ENCODE measurements at places on chromosomes 3 and 15. TPM values are rescaled to one million over a fixed set of nuclear protein-coding genes. Genes with fewer than 3 reads are reported as not detected.
A peak's percentile ranks its signal among the peaks of the same experiment; 100 is the strongest.

LRRC31 gene
- not detected for total RNA-seq

ANKRD63 gene
- total RNA-seq: not detected

ENTPD3 gene
- 11.5 TPM for total RNA-seq

CCK gene
- total RNA-seq: not detected

PLCL2 gene
- 0.37 TPM for total RNA-seq

HTR3E gene
- total RNA-seq: not detected

EBLN2 gene
- total RNA-seq: 4.5 TPM

GCSAM gene
- total RNA-seq: 1.5 TPM

ARGFX gene
- total RNA-seq: not detected

SH2D7 gene
- total RNA-seq: not detected

EPHB3 gene
- total RNA-seq: 45.2 TPM

GOLGA8H gene
- 0.17 TPM for total RNA-seq

GRCh38 chr15:85725019-85725418 is 69.7 kb downstream of the KLHL25 start:
- DNase-seq: no peak

DNA sequence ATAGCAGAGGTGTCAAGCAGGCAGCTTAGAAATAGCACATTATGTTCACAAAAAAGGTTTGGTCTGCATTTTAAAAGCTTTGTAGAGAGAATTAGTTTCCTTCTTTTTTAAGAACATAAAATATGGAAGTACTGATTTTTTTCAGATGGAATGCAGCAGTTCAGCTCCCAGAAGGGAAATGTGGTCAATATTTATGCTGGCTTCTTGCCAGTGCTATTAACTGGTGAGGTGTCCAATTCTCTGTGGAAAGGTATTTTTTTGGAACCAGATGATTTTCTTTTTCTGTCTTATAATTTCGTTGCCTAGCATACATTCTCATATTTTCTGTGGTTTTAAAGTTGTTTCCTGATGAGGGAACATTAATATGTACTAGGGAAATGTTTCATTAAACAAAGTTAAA is 211.4 kb upstream of the ZNF385D start:
- no peak for DNase-seq

GRCh38 chr3:150149651-150150051 is 179.0 kb upstream of the PFN2 start:
- DNase-seq: peak; percentile 40

GRCh38 chr15:80464951-80465625 is 60.9 kb downstream of the ARNT2 start:
- no peak for DNase-seq

GRCh38 chr3:43537225-43537624 is 84.6 kb downstream of the ANO10 start:
- no peak for DNase-seq

GRCh38 chr3:95775486-95776094 is 1038.8 kb upstream of the EPHA6 start:
- no peak for DNase-seq

GRCh38 chr15:32670623-32671022 is 29.1 kb downstream of the SCG5 start:
- DNase-seq: no peak

GRCh38 chr3:134253475-134254226 is 3.0 kb upstream of the RYK start:
- DNase-seq: peak; percentile 28

GRCh38 chr15:50993598-50993997 is 85.1 kb downstream of the AP4E1 start:
- peak; percentile 26 for DNase-seq

DNA sequence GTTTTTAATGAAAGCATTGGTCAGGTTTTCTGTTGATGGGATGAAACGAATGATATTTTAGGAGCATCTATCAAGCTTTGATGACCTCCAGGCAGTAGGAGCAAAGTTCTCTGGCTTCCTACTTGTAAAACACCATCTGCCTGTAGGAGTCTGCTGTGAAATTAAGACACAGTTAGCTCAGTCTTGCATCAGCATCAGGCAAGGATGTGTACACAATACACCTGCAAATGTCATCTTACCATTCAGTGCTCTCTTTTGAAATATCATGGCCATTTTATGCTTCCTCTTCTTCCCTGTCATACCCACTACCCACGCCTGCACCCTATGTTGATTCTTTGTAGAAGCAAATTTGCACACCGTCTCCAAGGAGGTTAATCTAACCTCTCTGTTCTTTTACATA is 38.2 kb downstream of the B3GALNT1 start:
- no peak for DNase-seq

GRCh38 chr15:77503240-77503639 is 82.6 kb downstream of the HMG20A start:
- peak; percentile 24 for DNase-seq

- peak; percentile 11 for DNase-seq
These were observed 47.0 kb upstream of the PPIB start for GRCh38 chr15:64209680-64210334.

- DNase-seq: no peak
These were observed 17.5 kb downstream of the GASK1A start for GRCh38 chr3:42996633-42997075.

GRCh38 chr3:66618066-66618465 is 117.2 kb upstream of the LRIG1 start:
- no peak for DNase-seq

DNA sequence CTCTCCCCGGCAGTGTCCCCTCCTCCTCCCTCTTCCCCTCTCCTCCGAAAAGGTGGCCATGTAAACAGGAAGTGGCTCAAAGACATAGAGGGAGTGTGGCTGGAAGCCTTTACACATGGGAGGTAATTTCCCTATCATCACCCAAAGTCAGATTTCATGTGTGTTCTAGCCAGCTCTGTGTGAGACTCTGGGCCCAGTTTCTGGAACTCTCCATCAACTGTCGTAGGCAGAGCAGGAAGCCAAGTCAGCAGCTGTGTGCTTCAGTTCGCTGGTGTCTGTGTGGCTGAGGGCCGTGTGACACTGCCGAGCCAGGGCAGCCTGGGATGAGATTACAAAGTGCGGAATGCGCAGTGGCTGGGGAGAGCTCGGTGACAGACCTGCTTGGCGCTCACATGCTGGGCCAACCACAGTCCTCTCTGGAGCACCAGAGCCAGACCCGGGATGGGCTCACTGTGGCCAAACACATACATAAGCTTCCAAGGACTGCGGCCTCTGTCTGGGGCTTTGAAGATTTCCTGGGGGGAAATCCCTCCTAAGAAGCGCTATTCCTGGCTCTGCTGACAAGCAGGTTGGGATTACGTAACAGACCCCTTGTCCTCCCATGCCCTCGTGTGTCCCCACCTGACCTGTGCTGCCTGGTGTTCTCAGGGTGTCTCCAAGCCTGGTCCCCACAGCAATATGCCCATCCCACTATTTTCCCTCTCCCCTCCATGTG is 50.7 kb downstream of the UMPS start:
- no peak for DNase-seq

GRCh38 chr3:106533788-106534160 is 665.0 kb upstream of the CBLB start:
- no peak for DNase-seq

DNA sequence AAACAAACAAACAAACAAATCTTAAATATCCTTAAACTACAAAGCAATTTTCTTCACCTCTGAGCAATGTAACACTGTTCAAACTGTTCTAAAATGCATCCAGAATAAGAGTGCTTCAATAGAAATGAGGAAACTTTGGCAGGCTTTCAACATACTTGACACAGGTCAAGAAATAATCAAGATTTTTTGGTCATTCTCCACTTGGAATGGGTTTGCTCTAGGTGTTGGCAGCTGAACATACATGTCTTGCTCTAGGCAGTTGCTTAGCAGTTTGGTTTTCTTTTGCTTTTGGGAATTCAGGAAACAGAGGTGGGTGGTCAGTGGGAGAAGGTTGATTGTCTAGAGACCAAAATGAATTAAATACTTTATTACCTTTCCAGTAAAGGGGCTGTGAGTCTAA is 1.4 kb upstream of the LRRC3B start:
- no peak for DNase-seq

- no peak for DNase-seq
These were observed 31.1 kb upstream of the PPIB start for GRCh38 chr15:64193971-64194370.

DNA sequence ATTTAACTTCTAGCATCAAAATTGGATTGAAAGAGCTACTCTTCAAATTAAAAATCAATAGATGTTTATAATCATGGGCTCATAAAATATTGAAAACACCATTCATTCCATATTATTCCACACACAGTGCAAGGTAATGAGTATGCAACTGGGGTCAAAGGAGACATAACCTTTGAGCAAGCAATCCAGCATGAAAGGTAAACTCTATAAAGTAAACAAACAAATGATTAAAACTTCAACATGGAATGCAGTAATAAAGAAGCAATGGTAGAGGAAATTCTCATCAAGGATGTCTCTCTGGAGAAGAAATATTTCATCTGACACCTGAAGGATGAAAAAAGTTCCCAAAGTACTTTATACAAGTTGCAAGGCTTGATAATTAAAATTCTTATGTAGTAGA is 25.8 kb downstream of the MECOM start:
- no peak for DNase-seq

- no peak for DNase-seq
These were observed 90.4 kb downstream of the CMSS1 start for GRCh38 chr3:99907959-99908544.

DNA sequence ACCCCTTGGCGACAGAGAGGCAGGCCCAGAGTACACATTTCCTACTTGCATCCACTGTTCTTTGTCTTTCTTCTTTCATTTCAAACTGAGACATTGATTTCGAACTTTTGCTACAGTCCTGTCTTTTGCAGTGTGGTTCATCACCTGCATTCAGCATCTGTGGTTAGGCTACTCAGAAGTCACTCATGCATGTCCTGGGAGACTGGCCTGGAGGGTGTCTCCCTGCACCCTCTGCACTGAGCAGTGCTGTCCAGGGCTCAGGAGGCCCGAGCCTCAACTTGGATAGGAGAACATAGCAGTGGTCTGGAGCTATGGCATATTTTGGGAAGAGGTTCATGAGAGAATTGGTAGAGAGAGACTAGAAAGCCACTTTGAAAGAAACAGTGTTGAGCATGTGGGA is 240.2 kb upstream of the TPRG1 start:
- no peak for DNase-seq

DNA sequence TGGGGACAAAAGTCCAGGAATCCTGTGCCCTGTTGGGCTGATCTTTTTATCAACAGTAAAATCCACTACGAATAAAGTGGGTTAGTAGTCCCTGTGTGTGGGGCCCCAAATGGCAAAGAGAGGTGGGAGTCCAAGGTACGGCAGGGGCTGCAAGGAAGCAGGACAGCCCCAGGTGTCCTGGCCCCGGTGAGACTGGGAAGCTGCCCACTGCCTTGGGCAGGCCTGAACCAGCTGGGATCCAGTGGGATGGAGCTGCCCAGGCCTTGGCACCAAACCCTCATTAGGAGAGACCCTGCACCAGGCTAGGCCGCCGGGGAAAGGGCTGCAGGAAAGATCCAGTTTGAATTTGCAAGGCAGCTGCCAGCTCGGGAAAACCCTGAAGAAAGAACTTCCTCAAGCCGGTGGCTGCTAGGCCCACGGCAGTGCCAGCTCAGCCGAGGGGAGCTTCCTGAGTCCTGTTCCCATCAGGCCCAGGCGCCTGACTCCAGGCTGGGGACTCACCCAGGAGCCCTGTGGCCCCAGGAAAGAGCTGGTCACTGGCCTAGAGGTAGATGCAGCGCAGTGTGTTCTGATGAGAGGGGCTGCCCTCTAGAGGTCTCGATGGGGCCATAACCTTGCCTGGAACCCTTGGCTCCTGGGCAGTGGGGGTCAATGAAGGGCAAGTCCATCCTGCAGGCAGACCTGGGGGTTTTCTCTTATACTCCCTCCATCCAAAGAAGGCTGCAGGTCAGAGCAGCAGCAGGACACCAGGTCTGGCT is 14.4 kb upstream of the GNAI2 start:
- no peak for DNase-seq

DNA sequence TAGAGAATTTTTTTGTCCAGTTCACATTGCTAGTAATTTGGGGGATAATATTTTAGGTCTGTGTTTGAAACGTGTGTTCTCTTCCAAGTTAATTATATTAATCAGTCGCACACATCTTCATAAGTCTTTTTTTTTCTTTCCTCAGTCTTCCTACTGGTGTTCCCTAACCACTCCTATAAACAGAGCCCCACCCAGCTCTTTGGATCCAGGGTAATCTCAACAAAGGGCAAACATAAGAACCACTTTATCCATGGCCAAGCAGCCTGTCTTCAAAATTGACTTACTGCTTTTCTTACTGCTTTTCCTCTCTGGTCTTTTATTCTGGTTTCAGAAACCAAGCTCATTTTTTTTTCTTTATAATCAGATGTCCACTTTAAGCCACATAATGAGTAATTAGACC is 266.8 kb upstream of the NECTIN3 start:
- DNase-seq: no peak

- peak; percentile 96 for DNase-seq
These were observed 402.1 kb upstream of the MCTP2 start for GRCh38 chr15:93829115-93829870.

Measured in mammary epithelial cell (primary cell).